ENCODE measurements at places on chromosomes 6 and 20. TPM values are rescaled to one million over a fixed set of nuclear protein-coding genes. Genes with fewer than 3 reads are reported as not detected.

Gene RAET1L
- 0.44 TPM for total RNA-seq

Gene TRIM31
- 0.85 TPM for total RNA-seq

Gene PRL
- not detected for total RNA-seq

Gene BPIFA1
- total RNA-seq = not detected

Gene LKAAEAR1
- 1.8 TPM for total RNA-seq
